ENCODE measurements at places on chromosomes 2 and 18.

- no peak for DNase-seq
Measured at GRCh38 chr2:69615969-69616368, 27.6 kb downstream of the AAK1 start.

DNA sequence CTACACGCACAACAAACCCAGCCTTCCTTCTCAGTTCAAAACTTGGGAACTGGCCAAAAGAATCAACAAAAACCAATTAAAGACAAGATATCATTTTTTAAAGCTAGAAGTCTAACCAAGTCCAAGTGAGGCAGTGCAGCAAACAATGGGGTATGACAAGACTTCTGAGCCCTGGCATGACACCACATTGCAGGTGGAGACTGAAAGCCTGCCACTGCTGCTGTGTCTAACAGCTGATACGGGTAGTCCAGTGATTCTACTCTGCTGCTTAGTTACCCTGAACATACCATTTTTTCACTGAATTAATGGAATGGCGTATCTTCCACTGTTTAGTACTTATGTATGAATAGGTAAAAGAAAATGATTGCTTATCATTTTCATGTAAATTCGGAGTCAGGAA lies 47.4 kb upstream of the KIDINS220 start:
- no peak for DNase-seq

GRCh38 chr2:217803653-217803960 lies 199.2 kb downstream of the TNS1 start:
- DNase-seq: no peak

DNA sequence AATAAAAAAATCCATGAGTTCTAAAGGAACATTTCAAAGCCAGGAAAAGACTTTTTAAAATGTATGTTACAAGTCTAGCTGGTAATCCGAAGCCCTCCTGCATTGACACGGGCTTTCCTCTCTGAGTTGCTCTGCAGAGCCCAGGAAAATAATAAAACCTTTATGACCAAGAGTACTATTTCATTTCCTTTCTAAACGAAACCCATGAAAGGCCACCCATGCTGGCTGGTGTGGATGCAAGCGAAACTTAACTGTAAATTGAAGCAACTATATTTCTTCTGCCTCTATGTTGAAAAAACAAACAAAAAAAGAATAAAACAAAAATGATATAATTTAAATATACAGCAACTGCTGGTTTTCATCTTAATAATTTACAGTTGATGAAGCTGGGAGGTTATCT lies 41.3 kb upstream of the ZNF532 start:
- no peak for DNase-seq

DNA sequence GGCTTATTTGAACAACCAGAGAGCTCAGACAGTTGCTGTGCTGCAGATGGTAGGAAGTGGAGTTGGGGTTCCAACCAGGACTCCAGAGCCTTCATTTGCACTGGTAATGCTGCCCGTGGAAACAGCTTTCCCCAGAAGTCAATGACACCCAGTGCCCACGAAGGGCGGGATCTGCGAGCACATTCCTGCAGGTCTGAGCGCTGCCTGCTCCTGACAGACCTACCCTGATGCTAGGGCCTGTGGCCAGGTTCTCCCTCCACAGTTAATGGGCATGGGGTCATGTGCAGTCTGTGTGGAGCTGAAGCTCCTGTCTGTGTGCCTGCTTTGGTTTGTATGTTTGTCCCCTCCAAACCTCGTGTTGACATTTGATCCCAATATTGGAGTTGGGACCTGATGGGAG lies 299.0 kb upstream of the HS6ST1 start:
- DNase-seq: no peak

- no peak for DNase-seq
Measured at GRCh38 chr18:12750076-12750714, 47.4 kb downstream of the PSMG2 start.

DNA sequence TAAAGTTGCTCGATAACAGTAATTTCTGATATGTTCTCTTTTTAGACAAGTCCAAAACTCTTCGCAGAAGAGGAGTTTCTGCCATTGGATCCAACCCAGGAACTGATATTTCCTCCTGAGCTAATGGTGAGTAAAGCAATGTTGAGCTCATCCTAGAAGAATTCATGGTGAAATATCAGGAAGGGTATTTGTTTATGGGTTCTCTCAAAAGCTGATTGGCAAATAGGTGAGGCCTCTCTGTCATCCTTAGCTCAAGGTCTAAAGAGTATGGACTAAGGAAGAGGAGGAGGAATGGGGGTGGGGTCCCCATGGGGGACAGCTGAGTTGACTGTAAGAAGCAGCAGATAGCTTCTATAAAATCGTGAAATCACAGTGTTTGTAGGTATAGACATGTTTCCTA lies 18.2 kb downstream of the AOX1 start:
- DNase-seq: no peak

GRCh38 chr18:1306641-1307040 lies 402.0 kb downstream of the ADCYAP1 start:
- DNase-seq: no peak

- DNase-seq: no peak
Measured at GRCh38 chr2:190916829-190917228, 36.2 kb downstream of the GLS start.

DNA sequence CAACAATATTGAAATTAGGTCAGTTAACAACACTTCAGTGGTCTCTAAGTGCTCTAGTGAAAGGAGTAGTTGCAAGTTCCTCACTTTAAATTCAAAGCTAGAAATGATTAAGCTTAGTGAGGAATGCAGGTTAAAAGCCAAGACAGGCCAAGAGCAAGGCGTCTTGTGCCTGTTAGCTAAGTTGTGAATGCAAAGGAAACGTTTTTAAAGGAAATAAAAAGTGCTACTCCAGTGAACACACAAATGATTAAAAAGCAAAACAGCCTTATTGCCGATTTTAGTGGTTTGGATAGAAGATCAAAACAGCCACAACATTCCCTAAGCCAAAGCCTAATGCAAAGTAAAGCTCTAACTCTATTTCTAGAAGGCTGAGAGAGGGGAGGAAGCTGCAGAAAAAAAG lies 44.7 kb downstream of the ANTXR1 start:
- no peak for DNase-seq

GRCh38 chr18:75407468-75408437 lies 19.8 kb downstream of the SMIM21 start:
- DNase-seq: no peak

- no peak for DNase-seq
Measured at GRCh38 chr2:102790091-102790455, 28.2 kb downstream of the TMEM182 start.

GRCh38 chr2:240840435-240841060 lies 20.5 kb upstream of the KIF1A start:
- DNase-seq: no peak

DNA sequence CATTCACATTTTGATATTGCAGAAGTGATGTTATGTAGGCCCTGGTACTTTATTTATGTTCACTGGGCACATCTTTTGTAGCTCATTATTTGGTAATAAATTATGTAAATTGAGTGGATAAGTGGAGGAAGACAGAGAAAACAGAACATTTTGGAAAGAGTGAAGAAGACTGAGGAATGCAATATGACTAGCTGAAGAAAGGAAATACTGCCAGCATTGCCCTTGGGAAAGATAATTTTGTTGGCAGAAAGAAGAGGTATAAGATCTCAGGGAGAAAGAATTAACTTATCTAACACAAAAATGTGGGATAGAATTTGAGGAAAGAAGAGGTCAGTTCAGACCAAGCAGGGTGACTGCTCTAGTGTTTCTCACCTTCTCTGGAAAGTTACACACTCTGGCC lies 118.8 kb downstream of the TTC27 start:
- no peak for DNase-seq

DNA sequence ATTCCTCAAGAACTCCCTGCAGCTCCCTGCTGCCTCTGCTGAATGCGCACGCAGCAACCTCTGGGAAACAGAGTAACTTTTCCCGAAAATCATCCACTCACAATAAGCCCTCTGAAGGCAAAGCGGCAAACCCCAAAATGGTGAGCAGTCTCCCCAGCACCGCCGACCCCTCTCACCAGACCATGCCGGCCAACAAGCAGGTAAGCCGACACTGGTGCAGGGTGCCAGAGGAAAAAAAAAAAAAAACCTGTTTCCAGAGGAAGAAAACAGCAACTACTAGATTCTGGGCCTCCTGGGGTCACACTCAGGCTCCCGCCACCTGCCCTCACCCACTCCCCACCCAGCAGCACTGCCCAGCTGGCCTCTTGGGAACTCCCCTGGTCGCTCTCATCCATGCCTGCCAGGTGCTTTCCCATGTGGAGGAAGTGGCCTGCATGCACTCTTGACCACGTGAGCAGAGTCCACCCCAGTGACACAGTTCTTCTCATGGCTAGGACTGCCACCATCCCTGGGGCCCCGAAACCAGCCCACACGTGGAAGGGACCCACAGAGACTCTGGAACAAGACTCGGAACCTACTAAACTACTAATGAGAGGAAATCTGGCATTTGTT lies 36.9 kb downstream of the KCTD18 start:
- no peak for DNase-seq

GRCh38 chr2:202267495-202267894 lies 1.9 kb downstream of the NOP58 start:
- DNase-seq: no peak

GRCh38 chr18:48947560-48947959 lies 3.2 kb downstream of the SMAD7 start:
- DNase-seq: no peak

GRCh38 chr18:68960355-68960754 lies 162.5 kb downstream of the CCDC102B start:
- DNase-seq: no peak

DNA sequence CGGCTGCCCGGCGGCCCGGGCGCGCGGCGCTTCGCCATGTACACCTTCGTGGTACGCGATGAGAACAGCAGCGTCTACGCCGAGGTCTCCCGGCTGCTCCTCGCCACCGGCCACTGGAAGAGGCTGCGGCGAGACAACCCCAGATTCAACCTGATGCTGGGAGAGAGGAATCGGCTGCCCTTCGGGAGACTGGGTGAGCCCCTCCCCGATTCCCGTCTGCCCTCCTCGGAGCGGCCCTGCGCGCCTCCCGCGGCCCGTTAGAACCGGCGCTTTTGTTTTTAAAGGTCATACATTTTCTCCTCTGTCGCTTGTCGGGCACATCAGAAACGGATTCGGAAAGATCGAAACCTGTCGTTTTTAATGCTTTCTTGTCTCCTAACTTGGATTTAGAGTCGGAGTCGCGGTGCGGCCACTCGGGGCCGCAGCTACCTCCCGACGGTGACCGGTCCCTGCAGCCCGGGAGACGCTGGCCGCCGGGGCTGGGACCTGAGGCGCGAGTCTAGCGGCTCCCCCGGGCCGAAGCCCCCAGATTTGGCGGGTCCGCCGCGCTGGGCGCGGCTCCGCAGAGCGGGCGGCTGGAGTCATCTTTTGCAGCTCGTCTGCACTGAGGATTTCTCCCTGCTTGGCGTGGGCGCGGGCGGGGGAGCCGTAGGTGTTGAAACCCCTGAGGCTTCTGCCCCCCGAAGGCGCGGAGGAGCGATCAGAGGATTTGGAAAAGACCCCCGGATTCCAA lies 519 bp downstream of the TTL start:
- peak; percentile 50 for DNase-seq

DNA sequence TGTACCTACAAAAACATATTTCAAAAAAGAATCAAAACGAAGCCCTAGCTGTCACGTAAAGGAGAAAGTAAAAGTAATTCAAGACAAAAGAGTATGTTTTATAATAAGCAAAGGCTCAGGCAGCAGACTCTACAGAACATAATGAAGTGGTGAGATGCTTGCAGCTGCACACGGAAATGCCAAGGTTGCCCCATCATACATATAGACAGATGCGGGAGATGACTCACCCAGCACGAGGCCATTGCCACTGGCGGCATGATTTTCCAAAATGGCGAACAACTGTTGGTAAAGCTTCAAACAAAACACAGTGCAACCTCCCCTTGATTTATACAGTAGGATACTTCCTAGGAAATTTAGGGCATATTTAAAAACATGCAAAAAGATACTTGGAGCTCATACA lies 26.0 kb upstream of the C1QL2 start:
- DNase-seq: no peak

- no peak for DNase-seq
Measured at GRCh38 chr2:204177977-204178522, 241.5 kb downstream of the ICOS start.

DNA sequence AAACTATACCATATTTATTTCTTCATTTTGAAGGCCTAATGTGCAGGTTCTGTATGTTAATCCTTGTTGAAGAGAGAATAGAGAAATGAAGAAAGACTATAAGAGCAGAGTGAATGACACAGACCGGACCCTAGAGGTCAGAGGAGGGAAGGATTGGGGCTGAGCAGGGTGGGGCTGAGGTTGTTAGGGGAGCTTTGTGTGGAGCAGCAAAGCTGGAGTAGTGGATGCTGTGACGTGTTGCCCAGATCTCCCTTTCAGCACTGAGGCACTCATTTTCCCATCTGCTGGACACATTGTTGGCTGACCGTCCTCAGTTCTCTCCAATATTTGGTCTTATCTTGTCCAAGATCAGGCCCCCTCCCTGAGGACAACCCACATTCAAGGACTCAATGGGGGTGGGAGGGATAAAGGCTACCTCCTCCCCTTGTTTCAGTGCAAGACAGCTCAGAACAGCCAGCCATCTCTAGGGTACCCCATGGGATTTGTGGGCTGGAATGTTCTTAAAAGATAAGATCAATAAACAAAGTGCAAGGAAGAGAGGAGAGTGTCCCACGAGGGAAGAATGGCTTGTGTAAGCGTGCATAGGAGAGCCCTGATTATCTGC lies 143.6 kb downstream of the TDRD15 start:
- no peak for DNase-seq

Measured in GM12892 (cell line).